ENCODE measurements at places on chromosomes 16 and 17.

GRCh38 chr16:70759666-70760065 lies 41.3 kb downstream of the VAC14 start:
- no peak for DNase-seq

DNA sequence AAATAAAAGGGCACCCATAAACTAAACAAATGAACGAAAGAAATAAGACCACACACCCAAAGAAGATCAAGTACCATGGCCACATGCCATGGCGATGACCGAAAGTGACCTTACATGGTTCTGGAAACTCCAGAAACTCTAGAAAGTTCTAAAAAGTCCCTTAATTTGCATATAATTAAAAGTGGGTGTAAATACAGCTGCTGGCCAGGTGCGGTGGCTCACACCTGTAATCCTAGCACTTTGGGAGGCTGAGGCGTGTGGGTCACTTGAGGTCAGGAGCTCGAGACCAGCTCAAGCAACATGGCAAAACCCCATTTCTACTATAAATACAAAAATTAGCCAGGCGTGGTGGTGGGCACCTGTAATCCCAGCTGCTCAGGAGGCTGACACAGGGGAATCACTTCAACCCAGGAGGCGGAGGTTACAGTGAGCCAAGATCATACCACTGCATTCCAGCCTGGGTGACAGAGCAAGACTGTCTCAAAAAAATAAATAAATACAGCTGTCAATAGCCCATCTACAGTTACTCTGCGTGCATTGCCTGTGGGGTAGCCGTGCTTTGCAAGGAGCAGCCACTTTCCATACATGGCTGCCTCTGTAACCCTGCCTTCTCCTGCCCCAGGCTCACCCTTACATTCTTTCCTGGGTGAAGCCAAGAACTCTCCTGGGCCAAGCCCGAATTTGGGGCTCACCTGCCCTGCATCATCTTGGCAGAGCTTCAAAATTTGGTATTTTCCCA lies 7.2 kb upstream of the ZNF778 start:
- DNase-seq = no peak

DNA sequence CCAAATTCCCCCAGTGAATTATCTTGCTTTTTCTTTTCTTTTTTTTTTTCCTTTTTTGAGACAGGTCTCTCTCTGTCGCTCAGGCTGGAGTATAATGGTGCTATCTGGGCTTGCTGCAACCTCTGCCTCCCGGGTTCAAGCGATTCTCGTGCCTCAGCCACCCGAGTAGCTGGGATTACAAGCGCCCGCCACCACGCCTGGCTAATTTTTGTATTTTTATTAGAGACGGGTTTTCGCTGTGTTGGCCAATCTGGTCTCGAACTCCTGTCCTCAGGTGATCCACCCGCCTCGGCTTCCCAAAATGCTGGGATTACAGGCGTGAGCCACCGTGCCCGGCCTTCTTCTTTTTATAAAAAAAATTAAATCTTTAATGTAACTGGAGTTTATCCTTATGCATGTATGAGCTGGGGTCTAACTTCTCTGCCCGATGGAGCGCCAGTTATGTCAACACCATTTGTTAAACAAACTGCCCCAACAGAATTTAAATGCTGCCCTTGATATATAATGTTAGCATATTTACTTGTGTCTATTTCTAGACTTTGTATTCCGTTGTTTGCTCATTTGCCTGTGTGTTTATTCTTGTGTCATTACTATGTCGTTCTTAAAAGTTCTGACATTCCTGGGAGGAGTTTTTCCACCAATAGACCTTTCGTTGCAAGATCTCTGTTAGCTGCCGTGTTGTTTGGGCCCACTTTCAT lies 535 bp upstream of the AURKB start:
- no peak for DNase-seq

DNA sequence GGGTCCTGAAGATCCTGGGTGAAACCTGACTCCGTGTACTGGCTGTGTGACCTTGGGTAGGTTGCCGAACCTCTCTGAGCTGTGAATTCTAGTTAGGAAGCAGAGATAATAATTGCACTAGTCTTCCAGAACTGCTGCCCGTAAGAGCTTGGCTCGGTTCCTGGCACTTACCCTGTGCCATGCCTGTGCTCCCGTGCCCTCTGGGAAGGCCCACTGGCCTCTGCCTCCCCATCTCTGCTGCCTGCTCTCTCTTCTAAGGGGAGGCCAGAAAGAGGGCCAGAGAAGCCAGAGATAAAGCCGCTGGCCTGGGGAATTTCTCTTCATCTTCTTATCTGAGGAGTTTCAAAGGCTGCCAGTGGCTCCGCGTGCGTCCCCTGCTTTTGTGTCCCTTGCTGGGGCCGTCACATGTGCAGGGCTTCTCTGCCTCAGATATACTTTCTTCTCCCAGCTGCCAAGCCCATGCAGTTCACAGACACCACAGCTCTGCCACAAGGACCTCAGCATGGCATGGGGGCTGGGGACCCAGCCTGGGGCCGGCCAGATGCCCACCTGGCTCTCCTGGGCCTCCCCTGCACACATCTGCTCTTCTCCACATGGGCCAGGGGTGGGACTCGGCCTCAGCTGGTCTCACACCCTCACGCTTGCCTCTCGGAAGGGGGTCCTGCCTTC lies 145.2 kb downstream of the SDK2 start:
- no peak for DNase-seq

GRCh38 chr16:104355-104754 lies 26.3 kb downstream of the MPG start:
- DNase-seq = no peak

DNA sequence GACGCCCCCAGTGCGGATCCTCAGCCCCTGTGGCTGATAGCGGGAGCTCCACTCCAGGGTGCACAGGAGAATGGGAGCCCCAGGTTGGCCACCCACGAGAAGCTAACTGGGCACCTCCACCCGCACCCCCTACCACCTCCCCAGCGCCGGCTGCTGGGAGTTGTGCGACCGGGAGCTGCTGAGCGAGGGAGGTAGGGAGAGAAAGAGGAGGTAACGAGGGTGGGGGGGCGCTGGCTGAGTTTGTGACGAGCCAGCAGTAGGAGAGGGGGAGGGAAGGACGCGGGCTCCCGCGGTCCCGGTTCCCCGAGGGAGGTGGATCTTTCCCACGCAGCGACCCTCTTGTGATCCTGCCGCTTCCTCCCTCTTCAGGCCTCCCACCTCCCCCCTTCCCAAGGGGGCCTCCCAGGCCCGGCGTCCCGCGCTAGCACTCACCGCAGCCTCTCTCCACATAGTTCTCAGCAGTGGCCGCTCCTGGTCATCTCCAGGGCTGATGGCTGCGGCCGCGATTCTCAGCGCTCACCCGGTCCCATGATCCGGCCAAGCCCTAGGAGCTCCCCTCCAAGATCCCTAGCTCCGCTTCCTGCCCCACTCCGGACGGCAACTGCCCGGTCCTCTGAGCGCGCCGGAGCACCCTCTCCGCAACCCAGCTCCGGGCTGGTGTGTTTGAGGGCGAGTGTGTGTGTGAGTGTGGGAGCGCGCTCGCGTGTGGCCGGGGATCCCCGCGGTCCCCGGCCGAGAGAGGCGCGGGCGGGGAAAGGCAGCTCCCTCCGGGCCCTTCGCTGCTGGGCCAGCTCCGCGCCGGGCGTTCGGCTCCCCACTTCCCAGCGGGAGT lies at the start of gene GRIN2A:
GRIN2A (minus strand) TSS at position 207 of the 832 bp plus-strand sequence. CDS start 2,017 bp downstream, outside the sequence.
- no peak for DNase-seq

DNA sequence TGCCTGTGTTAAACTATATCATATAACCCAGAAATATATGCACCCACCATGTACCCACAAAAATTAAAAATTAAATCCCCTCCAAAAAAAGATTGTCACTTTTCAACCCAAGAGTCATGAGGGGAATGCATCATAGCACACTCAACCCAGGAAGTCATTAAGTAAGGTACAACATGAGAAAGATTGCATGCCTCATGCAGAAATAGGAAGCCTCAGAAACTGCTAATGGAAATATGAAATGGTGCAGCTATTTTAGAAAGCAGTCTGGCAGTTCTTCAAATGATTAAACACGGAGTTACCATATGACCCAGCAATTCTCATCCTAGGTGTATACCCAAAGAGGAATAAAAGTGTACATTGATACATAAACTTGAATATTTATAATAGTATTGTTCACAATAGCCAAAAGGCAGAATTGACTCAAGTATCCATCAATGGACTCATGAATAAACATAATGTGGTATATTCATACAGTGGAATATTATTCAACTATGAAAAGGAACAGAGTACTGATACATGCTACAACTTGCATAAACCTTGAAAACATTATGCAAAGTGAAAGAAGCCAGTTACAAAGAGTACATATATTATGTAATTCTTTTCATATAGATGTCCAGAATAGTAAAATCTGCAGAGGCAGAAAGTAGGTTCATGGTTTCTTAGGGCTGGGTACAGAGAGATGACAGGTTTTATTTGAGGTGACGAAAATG lies 70.4 kb downstream of the TMEM100 start:
- DNase-seq = no peak

- DNase-seq = no peak
Measured at GRCh38 chr16:13453325-13453724, 466.6 kb upstream of the ERCC4 start.

DNA sequence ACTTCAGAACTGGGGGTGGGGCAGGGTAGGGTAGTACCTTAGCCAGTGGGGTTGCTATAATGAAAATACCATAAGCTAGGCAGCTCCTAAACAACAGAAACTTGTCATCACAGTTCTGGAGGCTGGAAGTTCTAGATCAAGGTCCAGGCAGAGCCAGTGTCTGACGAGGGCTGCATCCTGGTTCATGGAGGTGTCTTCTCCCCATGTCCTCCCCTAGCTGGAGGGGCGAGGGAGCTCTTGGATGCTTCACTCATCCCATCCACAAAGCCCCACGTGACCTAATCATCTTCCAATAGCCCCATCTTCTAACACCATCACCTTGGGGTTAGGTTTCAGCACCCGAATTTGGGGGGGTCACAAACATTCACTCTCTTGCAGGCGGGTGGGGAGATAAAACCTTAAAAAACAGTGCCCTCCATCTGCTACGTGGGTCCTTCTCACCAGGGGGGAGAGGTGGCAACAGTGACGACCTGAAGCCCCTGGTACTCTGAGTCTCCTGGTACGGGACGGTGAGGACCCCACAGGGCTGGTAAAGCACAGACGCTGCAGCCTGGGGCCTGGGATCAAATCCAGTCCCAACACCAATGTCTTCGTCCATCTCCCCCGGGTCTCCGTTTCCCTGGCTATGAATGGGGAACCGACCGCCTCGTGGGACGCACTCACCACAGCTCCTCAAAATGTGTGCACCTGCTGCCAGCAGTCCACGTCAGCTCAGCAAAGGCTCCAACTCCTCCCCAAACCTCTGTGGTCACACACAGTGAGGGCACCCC lies 22.8 kb downstream of the RAB40B start:
- DNase-seq = no peak

DNA sequence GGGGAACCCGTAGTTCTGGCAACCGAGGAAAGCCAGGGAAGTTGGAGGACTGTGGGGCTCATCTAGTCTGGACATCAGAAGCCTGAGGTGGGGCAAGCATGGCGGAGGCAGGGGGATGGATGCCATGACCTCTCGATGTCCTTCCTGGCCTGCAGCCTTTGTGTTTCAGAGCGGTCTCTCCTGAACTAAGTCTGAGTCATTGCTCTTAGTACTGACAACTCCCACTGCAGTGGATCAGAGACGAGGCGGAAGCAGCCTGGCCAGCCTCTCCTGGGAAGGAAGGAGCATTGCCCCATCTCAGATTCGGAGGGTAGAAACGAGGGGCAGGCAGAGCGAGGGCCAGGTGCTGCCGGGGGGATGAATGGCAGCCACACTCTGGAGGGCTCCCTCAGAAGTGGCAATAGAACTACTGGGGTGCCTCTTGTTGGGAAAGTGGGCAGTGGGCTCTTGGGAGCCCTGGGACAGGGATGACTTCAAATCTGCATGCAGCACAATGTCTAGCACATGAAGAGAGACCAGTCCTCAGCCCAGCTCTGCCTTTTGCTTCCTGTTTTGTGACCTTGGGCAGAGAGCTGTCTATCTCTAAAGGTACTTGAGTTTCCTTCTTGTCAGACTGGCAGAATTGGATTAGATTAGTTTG lies 3.6 kb upstream of the STAC2 start:
- DNase-seq = no peak

- DNase-seq = peak; percentile 57
Measured at GRCh38 chr17:45948881-45949624, 50.0 kb upstream of the STH start.

DNA sequence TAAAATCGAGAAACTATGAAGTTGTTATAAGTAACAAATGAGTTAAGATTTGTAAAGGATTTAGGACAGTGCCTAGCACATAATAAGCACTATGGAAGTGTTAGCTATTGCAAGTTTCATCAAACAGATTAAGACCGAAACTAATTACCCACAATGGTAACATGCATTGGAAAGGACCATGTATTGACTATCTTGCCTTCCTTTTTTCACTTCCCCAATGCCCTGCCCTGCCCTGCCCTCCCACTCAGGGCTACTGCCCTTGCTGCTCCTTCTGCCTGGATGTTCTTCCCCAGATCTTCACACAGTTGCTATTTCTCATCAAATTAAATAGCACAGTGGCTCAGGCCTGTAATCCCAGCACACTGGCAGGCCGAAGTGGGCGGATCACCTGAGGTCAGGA lies 202.1 kb upstream of the PSMD7 start:
- DNase-seq = no peak

DNA sequence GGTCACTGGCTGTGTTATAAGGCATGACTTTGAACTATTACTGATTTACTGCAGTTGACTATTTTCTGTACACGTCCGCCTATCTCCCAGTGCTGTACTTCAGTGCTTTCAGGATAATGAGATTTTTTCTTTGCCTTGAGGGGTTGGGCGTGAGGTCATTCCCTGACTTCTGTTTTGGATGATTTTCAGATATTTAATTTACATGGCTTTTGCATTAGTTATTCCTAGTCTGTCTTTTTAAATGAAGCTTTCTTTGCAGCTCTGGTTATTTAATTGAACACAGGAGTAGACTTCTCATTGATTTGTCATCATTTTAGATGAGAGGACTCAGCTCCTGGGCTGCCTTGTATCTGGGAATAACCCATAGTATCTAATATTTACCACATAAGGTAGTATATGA lies 23.7 kb downstream of the WIPF2 start:
- no peak for DNase-seq

DNA sequence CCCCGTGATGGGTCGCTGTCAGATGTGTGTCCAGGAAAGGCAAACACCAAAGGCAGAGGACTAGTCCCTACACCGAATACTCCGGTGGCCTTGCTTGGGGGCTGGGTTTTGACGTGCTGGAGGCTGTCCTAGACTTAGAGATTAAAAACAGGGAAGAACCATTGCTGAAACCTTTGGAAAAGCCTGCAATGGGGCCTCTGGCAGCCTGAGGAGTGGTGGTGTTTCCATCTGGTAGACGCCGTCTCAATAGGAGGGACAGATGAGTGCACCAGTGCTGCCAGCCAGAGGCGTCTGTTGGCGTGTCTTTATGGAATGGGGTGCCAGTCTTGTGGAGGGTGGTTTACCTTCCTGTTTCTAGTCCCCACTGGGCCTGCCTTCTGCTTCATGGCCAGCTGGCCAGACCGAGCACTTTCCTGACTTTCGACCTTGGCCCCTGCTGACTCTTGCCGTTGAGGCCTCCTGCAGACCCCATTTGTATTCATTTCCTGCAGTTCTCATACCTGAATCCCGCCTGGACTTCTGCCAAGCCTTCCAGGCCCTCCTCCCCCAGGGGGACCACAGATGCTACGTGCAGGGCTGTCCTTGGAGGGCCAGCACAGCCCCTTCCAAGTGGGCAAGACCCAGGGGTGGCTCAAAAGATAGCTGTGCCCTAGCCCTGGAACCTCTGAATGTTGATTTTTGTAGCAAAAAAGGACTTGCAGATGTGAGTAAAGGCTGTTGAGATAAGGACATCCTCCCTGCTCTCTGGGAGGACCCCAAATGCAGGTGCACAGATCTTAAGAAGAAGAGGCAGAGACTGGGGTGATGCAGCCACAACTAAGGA lies 1.9 kb upstream of the DNASE1 start:
- no peak for DNase-seq

GRCh38 chr17:34275881-34276280 lies 5.9 kb downstream of the CCL7 start:
- no peak for DNase-seq

- no peak for DNase-seq
Measured at GRCh38 chr16:50393858-50394802, 25.3 kb upstream of the BRD7 start.
